ENCODE measurements at places on chromosomes 1 and 21. TPM values are rescaled to one million over a fixed set of nuclear protein-coding genes. Genes with fewer than 3 reads are reported as not detected.

DNA sequence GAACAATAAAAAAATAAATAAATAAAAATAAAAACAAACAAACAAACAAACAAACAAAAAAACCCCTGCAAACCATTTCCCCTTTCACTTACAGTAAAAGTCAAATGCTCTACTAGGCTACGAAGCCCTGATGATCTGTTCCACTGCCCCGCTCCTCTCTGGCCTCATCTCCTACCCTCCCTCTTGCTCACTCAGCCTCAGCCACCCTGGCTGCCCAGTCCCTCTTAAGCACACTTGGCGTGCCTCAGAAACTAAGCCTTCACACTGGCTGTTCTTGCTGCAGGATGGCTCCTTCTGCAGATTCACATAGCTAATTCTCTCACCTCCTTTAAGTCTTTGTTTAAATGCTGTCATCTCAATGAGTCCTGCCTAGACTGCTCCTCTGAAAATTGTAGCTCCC lies 30.8 kb upstream of the UHMK1 start:
- no peak for DNase-seq

DNA sequence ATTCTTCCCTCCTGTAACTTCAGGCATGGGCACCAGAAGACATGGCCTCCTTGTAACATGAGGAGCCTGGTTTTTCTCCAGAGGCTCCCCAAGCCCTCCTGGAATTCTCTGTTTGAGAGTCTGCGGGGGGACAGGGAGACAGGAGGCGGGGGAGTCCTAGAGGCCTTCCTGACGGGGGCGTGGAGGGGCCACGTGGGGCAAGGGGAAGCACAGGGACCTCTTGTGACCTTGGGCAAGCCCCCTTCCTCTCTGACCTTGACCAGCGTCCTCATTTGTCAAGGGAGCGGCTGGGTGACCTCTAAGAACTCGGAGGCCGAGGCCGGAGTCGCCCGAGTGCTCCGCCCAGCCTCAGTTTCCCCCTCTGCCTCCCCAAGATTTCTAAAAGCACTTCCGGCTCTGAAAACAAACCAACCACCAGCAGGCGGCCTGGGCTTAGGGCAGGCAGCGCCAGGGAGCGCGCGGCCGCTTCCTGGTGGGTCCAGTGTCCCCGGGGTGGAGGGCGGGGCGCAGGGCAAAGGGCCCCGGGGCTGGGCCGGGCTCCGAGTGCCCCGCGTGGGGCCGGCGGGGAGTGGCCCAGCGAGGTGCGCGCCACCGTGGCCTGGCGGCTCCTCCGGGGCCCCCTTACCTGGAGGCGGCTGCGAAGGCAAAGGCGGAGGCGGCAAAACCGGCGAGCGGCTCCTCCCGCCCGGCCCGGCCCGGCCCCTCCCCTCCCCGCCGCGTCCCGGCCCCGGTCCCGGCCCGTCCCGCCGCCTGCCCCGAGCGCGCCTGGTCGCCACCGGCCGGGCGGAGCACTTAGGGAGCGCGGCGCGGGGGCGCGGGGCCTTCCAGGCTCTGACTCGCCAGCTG lies at the start of gene TMCO4:
TMCO4 (minus strand) TSS at position 687 of the 846 bp plus-strand sequence. CDS start 19,158 bp downstream, outside the sequence.
- DNase-seq, result no peak

GRCh38 chr1:110285316-110285715 lies 53.9 kb upstream of the RBM15 start:
- no peak for DNase-seq

- DNase-seq, result no peak
These were observed 36.5 kb upstream of the LHX8 start for GRCh38 chr1:75097654-75098053.

DNA sequence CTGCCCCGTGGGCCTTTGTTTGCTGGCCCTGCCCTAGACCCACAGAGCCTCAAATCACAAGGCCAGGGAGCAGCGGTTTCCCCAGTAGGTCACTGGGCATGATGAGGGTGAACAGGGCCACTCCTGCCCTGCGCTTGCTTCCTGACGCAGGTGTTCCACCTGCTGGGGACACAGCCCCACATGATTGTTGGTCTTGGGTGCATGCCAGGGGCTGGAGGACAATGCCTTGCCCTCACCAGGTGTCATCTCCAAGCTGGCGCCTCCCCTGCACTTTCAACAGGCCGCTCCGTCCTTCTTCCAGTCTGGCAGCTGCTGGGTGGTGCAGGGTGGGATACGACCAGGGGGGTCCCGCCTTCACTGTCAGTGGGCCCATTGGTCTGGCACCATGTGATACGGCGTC lies 24.3 kb downstream of the IL10RB start:
- DNase-seq, result no peak

DNA sequence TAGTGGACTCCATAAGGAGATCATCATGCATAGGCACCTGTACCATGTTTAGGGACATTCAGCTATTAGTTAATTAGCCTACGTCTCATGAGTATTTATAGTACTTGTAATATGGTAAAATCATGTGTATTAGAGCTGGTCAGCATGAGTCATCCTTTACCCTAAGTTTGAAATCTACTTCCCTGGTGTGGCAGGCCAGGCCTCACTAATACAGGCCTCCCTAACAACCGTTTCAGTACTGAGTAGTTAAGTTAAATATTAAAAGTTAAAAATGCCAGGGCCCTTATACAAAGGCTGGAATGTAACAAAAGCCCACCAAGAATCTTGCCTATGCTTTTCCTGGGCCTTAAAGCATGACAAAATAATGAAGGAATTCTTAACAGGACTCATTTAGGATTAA lies 356.3 kb upstream of the DPYD start:
- DNase-seq, result no peak

DNA sequence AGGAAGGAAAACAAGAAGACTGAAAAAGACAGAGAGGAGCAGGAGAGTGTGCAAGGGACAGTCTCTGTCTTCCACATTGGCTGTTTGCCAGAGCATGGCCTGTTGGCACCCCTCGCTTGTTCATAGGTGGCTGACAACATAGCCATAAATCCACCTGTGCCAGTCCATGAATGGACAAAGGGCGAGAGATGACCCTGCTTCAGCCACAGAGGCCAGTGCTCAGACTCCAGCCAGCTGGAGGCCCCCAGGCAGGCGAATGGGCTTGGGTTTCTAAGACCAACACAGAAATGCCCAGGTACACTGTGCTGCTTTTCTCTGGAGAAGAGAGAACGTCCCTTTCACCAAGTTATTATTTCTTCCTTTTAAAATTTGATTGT lies 60.6 kb downstream of the RIPK4 start:
- no peak for DNase-seq

The NKAIN1 gene
- total RNA-seq, result not detected

The HES3 gene
- total RNA-seq, result not detected

The SLC44A5 gene
- 3.0 TPM for total RNA-seq

The SPRR3 gene
- total RNA-seq, result not detected

The CFAP141 gene
- total RNA-seq, result not detected
